ENCODE measurements at places on chromosomes 7 and 10.

DNA sequence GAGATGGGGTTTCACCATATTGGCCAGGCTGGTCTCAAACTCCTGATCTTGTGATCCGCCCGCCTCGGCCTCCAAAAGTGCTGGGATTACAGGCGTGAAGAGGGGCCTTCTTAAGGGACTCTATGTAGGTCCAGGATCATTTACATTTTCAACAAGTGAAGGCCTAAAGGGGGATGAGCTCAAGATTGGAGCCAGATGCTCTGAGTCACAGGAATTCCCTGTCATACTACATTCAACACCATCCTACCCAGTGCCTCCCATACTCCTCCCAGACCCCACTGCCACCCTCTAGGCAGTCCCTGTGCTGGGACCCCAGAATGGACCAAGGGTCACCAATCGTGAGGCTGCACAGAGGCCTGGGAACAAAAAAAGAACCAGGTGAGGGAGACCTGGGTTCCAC is 29.9 kb downstream of the CYTH3 start:
- no peak for DNase-seq

GRCh38 chr10:105769248-105770184 is 1128.4 kb downstream of the SORCS3 start:
- no peak for DNase-seq

- DNase-seq, result no peak
Observed at GRCh38 chr7:155808549-155809331, 3.5 kb downstream of the SHH start.

DNA sequence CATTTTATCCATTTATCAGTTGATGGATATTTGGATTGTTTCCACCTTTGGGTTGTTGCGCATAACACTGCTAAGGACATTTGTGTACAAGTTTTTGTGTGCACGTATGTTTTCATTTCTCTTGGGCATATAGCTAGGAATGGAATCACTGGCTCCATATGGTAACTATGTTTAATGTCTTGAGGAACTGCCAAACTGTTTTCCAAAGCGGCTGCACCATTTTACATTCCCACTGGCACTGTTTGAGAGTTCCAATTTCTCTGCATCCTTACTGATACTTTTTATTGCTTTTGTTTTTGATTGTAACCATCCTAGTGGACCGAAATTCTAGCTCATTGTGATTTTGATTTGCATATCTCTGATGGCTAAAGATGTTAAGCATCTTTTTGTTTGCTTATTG is 118.7 kb downstream of the EXOC4 start:
- DNase-seq, result no peak

GRCh38 chr10:1530871-1531517 is 206.3 kb downstream of the ADARB2 start:
- no peak for DNase-seq

GRCh38 chr7:112572669-112573301 is 92.0 kb downstream of the LSMEM1 start:
- no peak for DNase-seq

- DNase-seq, result no peak
Observed at GRCh38 chr7:2192831-2193534, 39.8 kb downstream of the MAD1L1 start.

- no peak for DNase-seq
Observed at GRCh38 chr7:129721068-129721467, 109.5 kb downstream of the NRF1 start.

DNA sequence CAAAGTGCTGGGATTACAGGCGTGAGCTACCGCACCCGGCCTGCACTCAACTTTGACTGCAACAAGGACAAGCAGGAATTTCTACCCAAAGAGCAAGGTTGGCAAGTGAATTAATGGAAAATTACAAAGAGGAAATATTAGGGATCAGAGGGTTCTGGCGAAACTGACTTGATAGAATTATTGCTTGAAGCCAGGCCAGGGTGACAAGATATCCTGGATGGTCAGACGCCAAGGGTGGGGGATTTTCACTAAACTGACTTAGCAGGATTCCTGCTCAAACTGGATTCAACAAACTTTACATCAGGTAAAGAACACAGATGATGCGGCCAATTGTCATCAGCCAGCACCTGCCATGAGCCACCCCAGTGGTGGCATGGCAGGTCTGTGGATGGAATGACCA is 603.6 kb upstream of the MGMT start:
- no peak for DNase-seq

DNA sequence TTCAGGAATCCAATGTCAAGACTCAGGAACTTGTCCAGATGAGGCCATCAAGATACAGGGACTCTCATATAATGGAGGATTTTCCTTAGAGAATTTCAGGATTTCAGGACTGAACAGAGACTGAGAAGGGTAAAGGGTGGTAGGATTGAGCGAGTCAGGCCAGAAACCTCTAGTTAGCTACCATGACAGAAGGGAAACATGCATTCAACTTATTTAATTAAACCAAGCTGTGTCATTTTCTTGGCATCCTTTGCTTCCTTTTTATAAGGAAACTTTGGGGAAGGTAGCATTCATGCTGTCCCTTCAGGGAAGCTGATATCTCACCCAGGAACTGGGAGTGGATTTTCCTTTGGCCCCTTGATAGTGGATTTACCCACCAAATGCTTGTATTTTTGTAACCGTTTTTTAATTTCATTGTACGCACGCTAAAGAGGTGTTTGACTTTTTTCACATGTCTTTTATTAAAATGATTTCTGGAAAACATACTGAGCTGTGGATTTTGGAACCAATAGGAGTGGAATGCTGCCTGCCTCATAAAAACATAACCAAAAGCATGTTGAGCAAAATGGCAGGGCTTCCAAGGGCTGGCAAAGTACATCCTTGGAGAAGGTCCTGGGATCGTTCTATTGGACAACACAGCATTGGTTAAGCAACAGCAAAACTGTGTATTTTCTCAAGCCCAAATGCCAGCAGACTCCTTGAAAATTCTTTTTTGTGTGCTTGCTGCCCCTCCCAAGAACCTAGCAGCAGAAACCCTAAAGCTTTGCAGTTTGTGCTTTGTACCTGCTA is 104.5 kb downstream of the CXCL12 start:
- DNase-seq, result no peak

DNA sequence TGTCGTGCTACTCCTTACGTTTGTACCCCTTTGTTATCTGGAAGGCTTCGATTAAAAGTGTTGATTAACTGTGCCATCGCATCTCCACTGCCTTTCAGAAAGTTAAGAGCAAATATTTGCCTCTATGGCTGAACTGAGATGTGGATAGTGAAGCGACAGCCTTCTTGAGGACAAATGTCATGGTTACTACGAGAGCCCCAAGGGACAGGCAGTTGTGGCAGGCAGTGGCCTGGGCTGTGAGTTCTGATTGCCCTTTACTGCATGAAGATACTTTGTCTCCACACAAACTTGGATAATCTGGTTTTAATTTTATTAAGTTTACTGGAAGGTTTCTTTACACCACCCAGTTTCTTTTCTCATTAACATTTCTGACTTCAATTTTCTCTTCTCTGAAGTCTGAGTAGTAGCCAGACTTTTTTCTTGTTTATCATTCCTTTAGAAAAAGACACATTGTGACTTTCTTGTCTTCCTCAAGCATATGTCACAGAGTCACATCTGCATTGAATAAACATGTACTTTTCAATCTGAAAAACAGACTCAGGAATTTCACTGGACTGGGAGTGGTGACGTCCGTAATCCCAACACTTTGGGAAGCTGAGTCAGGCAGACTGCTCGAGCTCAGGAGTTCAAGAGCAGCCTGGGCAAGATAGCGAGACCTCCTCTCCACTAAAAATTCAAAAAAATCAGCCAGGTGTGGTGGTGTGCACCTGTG is 1.5 kb downstream of the TAS2R41 start:
- no peak for DNase-seq

DNA sequence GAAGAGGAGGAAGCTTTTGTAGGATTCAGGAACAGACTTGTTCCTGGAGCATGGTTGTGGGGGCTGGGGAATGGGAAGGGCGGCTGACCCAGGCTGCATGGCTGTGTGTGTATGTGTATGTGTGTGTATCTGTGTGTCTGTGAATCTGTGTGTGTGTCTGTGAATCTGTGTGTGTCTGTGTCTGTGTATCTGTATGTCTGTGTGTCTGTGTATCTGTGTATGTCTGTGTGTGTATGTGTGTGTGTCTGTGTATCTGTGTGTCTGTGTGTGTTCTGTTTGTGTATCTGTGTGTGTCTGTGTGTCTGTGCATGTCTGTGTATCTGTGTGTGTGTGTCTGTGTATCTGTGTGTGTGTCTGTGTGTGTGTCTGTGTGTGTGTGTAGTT is 6.6 kb upstream of the STX1A start:
- DNase-seq, result no peak

GRCh38 chr10:99233689-99234037 is 2.0 kb downstream of the HPSE2 start:
- no peak for DNase-seq

DNA sequence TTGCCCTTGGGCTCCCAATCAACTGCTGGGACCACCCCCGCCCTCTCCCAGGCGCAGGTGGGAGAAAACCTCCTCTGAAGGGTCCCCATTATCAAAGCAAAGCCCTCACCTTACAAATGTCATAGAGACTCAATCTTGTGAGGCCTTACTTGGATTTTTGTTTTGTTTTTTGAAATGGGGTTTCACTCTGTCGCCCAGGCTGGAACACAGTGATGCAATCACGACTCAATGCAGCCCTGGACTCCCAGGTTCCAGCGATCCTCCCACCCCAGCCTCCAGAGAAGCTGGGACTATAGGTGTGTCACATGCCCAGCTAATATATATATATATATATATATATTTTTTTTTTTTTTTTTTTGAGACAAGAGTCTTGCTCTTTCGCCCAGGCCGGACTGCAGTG is 57.5 kb upstream of the WIPI2 start:
- DNase-seq, result no peak

GRCh38 chr10:127506094-127506493 is 43.0 kb upstream of the NPS start:
- DNase-seq, result no peak

- no peak for DNase-seq
Observed at GRCh38 chr10:77669892-77670291, 32.3 kb upstream of the KCNMA1 start.

DNA sequence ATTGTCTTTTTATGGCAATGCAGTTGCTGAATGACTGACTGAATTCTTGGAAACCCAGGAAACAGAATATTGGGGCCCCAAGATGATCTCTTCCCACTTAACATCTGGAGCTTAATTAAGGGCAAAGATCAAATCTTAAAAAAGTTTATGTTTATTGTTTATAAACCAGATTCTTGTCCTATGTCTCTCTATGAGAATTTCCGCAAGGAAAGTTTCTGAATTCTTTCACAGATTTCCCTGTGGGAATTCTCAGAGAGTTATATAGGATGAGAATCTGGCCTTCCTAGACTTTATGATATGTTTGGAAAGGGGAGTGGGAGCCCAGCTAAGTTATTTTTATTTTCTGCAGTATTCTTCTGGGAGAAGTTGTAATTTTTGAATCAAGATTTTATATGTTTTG is 166.3 kb downstream of the RNLS start:
- no peak for DNase-seq

- DNase-seq, result no peak
Observed at GRCh38 chr7:151271699-151272355, 23.3 kb upstream of the SMARCD3 start.

GRCh38 chr7:105613611-105614330 is 32.5 kb upstream of the EFCAB10 start:
- DNase-seq, result no peak

GRCh38 chr7:122412441-122412840 is 107.9 kb upstream of the FEZF1 start:
- DNase-seq, result no peak

- DNase-seq, result no peak
Observed at GRCh38 chr10:19683960-19684359, 132.3 kb upstream of the PLXDC2 start.

- no peak for DNase-seq
Observed at GRCh38 chr10:3123571-3124411, 48.8 kb downstream of the PITRM1 start.

DNA sequence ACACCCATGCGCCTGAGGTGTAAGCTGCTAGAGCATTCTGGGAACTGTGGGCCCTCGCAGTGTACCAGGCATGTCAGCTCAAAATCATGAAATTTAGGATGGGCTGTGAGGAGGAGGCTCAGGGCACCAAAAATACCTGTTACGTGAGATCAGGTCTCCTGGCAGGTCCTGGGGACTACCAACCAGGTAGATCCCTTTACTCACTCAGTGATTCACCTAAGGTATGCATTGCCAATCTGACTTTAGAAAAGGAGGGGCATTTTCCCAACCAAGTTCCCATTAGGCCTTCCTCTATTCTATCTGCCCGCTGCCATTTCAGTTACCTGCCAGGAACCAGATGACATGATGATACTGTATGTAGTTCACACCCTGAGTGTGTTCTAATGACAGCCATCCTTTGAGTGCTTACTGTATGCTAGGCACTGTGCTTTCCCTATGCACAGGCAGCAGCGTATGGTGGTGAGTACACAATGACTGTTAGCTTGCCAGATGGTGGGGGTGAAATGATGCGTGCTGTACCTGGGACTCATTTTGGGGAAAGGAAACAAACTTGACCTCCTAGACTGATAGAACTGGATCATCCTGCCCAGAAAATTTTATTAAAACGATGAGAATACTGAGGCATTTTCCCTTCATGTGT is 62.0 kb downstream of the CFAP58 start:
- DNase-seq, result no peak

Measured in stimulated activated CD4-positive, alpha-beta T cell treated with anti-CD3 and anti-CD28 coated beads, Interleukin-2, amount 100 ng/mL, for 48 hours (primary cell).